ENCODE measurements at places on chromosomes 6 and 20.

GRCh38 chr6:2615251-2615650, 135.5 kb downstream of the MYLK4 start:
- DNase-seq = no peak

- no peak for DNase-seq
Measured at GRCh38 chr20:41373931-41374920, 7.6 kb upstream of the EMILIN3 start.

GRCh38 chr6:140744659-140745320, 1370.3 kb upstream of the CITED2 start:
- DNase-seq = no peak

- DNase-seq = peak; percentile 71
Measured at GRCh38 chr20:37384683-37385174, 38.8 kb downstream of the SRC start.

DNA sequence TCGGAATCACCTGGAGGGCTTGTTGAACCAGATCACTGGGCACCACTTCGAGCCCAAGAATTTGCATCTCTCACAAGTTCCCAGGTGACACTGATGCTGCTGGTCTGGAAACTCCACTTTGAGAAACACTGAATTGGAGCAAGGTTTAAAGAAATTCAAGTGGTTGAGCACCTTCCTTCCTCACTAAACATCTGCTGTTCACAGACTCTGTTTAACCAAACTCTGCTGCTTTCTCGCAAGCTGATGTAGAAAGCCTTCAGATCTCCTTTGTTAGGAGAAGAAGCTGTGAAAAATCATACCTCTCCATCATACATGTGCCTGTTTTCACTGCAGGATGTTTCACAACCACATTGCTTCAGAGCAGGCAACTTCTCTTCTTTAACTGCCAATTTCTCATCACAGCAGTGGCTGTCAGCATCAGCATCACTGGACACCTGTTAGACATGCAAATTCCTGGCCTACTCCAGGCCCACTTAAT, 87.5 kb upstream of the TOP1 start:
- no peak for DNase-seq

DNA sequence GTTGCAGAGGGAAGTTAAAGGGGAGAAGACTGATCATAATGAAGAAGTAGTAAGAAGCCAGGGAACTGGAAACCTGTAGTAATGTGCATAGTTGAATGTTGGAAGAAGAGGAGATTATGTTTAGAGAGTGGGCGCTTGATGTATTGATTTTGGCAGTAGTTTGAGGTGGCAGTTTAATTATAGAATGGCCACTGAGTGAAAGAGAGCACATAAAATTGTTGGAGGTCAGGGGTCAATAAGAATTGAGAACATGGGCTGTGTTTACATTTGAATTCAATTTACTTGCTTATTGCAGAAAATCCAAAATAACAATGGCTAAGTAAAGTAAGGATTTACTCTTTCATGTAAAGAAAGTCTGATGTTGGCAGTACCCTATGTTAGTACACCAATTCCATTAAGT, 15.7 kb downstream of the VTA1 start:
- no peak for DNase-seq

GRCh38 chr6:107106165-107106564, 9.2 kb downstream of the BEND3 start:
- no peak for DNase-seq

DNA sequence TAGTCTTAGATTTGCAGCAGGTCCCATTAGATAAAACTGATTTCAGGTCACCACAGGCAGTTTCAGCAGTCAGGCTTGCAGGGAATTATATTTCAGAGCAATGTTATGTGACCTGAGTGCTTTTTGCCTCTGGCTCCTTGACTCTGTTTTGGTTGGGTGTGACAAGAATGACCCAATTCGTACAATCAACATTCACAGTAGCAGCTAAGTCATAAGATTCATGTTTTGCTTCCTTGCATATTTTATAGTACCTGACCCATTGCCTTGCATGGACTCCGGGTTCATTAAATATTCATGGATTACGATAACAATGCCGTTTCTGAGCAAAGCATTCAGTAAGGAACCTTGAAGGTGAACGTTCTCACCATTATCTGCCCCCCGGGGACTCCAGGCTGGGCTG, 152.0 kb upstream of the CST7 start:
- DNase-seq = no peak

DNA sequence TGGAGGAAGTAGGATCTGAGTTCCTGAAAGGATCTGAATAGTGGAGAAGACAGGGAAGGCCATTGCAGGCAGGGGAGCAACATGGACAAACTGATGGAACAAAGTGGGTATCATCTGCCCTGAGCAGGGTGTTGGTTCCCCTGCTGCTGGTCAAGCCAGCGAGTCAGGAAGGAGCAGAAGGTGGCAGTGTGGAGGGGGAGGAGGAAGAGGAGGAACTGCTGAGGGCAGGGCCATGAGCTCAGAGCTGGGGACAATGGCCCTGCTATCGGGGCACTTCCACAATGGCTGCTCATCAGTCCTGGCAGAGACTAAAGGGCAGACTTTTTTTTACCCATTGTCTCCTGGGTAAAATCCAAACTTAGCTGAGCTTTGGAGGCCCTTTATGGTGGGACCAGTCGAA, 13.6 kb downstream of the CNBD2 start:
- no peak for DNase-seq

GRCh38 chr6:135066397-135066796, 11.8 kb upstream of the HBS1L start:
- no peak for DNase-seq

- DNase-seq = no peak
Measured at GRCh38 chr6:157211603-157212455, 111.5 kb downstream of the TMEM242 start.

GRCh38 chr6:148307405-148307804, 35.2 kb upstream of the SASH1 start:
- DNase-seq = no peak

GRCh38 chr20:16052456-16052855, 520.8 kb downstream of the KIF16B start:
- DNase-seq = no peak
